ENCODE measurements at places on chromosomes 12 and 14.

DNA sequence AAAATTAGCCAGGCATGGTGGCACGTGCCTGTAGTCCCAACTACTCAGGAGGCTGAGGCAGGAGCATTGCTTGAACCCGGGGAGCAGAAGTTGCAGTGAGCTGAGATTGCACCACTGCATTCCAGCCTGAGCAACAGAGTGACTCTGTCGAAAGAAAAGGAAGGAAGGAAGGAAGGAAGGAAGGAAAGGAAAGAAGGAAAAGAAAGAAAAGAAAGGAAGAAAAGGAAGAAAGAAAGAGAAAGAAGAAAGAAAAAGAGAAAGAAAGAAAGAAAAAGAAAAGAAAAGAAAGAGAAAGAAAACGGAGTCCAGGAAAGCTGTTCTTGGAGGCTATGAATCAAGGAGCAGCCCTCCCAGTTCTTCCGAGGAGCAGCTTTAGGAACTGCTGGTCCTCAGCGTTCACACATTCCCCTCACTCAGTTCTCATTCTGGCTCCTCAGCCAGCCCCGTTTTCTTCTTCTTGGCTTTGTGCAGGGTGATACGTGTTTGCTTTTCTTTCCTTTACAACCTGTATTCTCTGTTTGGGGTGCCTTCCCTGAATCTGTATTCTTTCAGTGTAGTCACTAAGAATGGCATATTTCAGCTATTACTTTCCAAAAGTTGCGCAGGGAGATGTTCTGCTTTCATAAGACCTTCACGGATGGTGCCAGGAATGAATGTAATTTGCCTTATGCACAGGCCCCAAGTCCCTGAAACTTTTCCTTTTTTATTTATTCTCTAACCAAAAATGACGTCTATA is 12.2 kb downstream of the FBXL14 start:
- DNase-seq = no peak

- DNase-seq = no peak
These were observed 14.9 kb upstream of the TTC7B start for GRCh38 chr14:90830931-90831701.

GRCh38 chr12:89200217-89200616 is 152.1 kb downstream of the DUSP6 start:
- no peak for DNase-seq

DNA sequence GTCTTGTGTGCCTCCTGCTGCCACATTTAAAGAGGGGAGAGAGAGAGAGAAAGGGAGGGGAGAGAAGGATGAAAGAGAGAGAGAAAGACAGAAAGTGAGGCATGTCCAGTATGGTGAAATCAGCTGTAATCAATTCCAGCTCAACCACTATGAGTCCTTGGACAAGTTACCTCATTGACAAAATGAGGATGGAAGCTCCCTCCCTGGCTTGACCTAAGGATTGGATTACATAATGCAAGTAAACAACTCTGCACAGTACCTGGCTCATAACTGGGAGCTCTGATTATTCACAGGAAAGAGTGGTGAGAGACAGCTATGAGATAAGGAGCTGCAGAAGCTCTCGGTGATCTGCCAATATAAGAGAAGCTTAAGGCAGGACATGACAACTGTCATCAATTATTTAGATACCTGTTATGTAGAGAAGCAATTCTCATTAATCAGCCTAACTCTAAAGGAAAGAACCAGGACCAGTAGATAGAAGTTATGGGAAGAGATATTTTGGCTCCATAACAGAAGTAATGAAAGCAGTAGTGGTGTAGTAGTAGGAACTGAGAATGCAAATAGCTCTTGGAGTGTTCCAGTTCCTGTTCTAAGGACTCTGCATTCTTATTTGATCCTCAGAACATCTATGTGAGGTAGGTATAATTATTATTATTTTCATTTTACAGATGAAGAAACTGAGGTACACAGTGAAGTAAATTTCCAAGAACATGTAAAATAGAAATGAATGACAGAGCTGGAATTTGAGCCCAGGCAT is 791.6 kb downstream of the DIO2 start:
- no peak for DNase-seq

DNA sequence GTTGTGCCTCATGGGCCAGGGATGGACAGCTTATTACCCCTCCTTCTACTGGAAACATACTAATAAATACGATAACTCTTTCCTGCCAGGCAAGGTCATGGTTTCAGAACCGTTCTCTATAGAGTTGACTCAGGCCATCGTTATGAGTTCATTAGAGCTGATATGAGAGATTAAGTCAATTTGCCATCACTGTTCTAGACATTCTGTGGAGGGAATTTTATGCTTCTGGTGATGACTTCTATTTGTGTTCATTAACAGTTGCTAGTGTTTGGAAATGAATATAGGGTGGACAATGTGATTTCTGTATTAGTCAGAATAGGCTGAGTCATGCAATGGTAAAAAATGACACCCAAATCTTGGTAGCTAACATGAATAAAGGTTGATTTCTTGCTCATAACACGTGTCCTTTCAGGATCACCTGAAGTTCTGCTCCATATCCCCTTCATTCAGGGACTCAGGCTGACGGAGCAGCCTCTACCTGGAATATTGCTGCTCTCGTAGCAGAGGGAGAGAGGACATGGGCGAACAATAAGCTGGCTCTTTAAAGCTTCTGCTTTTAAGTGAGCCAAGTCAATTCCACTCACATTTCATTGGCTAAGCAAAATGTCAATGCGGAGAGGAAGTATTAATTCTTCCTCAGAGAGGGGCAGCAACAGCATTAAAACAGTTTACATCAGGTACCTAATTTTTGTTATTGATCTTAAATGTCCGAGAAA is 18.5 kb upstream of the TBPL2 start:
- no peak for DNase-seq

- peak; percentile 61 for DNase-seq
These were observed 26.4 kb downstream of the TESPA1 start for GRCh38 chr12:54958048-54958658.

GRCh38 chr14:78700236-78700635 is 530.1 kb downstream of the NRXN3 start:
- no peak for DNase-seq

GRCh38 chr12:82146740-82147139 is 211.4 kb downstream of the CCDC59 start:
- no peak for DNase-seq

GRCh38 chr14:54487771-54488170 is 1.0 kb downstream of the GMFB start:
- no peak for DNase-seq

GRCh38 chr12:86530996-86531655 is 274.9 kb upstream of the MGAT4C start:
- no peak for DNase-seq

DNA sequence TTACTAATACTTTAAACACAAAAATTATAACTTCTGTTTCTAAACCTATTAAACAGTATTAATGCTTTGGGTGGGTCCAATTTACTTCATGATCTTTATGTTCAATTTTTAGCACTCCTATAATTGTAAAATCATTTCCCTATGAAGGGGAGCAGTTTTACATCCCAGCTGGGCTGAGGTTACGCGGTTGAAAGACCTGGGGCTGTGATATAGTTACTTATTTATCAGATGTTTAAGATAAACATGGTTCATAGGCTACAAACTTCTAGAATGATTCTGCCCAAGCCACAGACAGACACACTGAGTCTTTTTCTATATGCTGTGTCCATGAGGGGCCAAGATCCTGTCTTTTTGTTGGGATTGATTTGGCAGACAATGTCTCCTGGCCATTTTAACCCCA is 44.4 kb downstream of the DYRK2 start:
- no peak for DNase-seq

- no peak for DNase-seq
These were observed 70.5 kb downstream of the BCL11B start for GRCh38 chr14:99201351-99202073.

GRCh38 chr12:51818566-51819300 is 29.8 kb downstream of the FIGNL2 start:
- no peak for DNase-seq

DNA sequence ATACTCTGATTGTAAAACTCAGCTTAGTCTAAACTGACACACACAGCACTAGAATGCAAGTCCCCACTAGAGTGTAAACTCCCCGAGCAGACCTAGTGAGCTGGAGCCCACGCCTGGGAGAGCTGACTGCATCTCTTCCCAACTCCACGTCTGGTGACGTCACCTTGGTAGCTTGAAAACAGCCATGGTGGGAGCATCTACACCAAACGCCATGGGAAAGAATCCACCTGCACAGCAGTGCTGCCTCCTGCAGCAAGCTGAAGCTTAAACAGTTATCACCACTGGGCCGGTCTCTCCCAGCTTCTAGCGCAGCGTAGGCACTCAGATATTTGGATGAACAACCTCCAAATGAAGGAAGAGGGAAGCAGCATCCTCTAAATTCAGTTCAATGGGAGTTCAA is 4.3 kb upstream of the PAPLN start:
- no peak for DNase-seq

- no peak for DNase-seq
These were observed 89.4 kb downstream of the RPAP3 start for GRCh38 chr12:47616440-47616839.

DNA sequence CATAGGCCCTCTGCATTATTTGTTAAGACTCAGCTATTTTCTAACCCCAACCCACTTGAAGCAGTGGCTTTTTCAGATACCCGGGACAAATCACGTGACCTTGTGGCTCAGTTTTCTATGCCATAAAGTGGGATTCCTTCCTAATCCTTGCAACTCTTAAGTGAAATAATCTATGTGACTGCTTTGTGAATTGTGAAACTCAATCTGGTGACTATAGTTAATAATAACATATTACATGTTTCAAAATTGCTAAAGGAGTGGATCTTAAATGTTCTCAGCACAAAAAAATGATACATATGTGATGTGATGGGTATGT is 17.3 kb downstream of the EML1 start:
- no peak for DNase-seq

GRCh38 chr12:87801860-87802720 is 227.1 kb downstream of the C12orf50 start:
- DNase-seq = no peak

DNA sequence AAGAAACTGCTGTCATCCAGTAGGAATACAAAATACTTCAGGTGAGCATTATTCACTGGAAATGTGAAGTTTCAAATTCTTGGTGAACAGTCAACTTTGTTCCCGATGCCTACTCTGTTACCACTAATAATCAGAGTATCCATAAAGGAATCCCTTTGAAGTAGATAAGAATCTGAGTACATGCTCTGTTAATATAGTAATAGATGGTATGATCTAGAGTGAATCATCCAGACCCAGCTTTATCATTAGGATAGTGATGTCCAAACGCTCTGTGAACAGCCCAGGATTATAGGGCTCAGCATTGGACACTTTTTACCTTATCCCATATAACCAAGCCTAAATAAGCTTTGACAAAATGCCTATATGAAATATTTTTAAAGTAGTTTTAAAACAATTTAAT is 33.3 kb downstream of the PPP2R3C start:
- no peak for DNase-seq

DNA sequence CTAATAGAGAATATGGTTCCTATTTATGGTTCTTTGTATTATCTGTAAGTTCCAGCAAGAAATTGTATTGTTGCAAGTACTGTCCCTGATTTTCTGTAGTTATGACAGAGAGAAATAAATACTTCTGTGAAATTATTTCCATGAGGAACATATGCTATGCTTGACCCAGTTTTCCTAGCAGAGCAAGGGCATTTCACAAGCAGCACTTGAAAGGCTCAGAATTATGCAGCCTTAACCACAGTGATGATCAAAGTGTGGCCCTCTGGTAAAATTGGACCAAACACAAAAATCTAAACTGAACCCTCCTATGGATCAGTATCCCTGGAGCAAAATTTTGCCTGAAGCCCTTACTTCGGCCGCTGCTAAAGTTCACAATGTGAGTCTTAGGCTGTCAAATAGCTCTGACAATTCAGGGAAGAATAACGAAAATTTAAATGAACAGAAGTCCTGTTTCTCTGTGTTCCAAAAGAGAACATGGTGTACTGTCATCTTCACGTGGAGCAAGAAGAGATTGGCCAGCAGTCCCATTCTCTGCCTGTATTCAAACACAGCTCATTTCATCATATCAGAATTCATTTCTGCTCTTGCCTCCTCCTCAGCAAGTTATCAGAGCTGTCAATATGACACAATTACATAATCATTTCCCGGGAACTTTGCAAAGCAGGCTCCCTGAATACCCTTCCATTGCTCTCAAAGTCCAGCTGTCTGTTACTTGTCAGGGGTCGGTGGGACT is 471.9 kb downstream of the RPS29 start:
- DNase-seq = no peak

DNA sequence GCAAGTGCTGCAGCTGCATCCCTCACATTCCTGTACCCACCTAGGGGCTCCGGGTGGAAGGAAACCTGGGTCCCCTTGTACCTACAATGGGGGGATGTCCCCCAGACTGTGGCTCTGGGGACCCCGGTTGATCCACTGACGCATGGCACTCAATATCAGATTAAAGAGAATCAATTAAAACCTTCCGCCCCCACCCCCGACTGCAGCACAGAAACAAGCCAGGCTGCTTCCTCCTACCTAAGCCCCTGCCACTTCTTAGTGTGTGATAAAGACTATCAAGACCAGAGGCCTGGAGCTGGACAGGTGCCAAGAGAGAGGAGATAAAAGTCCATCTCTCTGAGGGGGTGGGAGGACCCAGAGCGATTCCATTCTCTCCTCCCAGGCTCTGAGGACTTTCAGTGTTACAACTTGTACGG is 28.2 kb upstream of the RPLP0 start:
- no peak for DNase-seq

DNA sequence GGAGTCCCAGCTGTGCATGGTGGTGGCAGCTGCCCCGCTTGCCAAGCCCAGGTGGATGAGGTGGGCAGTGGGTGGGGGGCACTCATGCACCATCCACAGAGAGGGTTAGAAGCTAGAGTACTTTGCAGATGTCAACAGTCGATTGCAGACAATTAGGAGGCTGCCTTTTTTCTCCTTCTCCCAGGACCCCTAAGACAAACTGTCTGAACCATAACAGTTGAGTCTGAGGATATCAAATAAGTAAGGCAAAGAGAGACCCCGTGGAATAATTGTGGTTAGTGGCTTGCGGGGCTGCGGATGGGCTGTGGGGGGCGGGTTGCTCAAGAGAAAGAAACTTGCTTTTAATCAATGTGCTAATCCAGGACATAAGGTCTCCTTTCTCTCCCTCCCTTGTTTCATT is 926.2 kb downstream of the VRK1 start:
- DNase-seq = no peak

DNA sequence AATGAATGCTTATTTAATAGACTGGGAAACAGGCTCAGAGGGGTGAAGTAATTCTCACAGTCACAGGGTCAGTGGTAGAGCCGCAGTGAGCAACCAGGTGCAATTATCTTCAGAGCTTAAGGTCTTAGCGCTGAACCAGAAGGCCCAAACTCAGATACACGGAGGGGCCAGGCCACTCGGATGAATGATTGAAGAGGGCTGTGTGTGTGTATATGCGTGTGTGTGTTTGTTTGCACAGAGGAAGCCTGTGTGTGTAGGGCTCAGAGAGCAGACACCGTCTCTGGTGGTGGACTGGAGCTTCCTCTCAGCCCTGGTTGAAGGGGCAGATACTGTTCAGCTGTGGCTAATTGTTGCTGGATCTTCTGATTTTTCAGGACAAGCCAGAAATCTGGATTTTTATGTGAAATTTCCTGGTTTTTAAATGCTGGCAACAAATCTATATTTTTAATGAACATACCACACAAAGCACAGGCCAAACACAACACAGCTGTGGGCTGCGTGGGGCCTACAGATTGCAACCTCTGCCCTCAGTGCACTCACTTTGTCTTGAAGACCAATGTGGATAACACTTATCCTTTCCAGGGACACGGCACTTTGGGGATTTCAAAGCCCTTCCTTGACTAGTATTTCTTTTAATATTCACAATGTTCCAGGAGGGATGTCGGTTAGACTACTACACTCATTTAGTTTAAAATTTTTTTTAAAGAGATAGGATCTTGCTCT is 94.5 kb upstream of the NRXN3 start:
- DNase-seq = no peak

GRCh38 chr12:106767954-106768822 is 6.3 kb upstream of the RIC8B start:
- DNase-seq = no peak

GRCh38 chr12:102685172-102685571 is 204.8 kb upstream of the IGF1 start:
- no peak for DNase-seq

Measured in activated CD8-positive, alpha-beta memory T cell treated with anti-CD3 and anti-CD28 coated beads, Interleukin-2, amount 10 ng/mL, durations not matched to agents 7 days and 5 days (primary cell).